ENCODE measurements at places on chromosomes 7 and 10. TPM values are rescaled to one million over a fixed set of nuclear protein-coding genes. Genes with fewer than 3 reads are reported as not detected.

The FAM53B gene
- polyA plus RNA-seq: 15.9 TPM

The GNAT3 gene
- not detected for polyA plus RNA-seq

DNA sequence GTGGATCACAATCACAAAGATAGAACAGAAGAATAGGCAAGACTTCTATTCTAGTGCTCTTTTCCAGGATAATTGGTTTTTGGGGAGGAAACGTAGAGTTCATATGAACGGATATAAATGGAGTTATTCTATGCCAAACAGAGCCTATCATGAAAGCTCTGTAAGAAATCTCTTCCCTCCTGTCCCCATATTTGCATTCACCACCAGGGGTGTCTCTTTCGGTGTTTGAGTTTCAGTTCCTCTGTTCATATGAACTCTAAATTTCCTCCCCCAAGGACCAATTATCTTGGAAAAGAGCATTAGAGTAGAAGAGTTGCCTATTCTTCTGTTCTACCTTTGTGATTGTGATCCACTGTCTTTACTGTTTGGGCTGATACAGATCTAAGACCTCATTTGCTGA is 48.3 kb upstream of the CDC14C start:
- no peak for DNase-seq

- DNase-seq: no peak
Observed at GRCh38 chr10:43053825-43054224, 23.0 kb upstream of the RET start.

GRCh38 chr10:60270426-60270825 is 119.2 kb downstream of the ANK3 start:
- DNase-seq: no peak

DNA sequence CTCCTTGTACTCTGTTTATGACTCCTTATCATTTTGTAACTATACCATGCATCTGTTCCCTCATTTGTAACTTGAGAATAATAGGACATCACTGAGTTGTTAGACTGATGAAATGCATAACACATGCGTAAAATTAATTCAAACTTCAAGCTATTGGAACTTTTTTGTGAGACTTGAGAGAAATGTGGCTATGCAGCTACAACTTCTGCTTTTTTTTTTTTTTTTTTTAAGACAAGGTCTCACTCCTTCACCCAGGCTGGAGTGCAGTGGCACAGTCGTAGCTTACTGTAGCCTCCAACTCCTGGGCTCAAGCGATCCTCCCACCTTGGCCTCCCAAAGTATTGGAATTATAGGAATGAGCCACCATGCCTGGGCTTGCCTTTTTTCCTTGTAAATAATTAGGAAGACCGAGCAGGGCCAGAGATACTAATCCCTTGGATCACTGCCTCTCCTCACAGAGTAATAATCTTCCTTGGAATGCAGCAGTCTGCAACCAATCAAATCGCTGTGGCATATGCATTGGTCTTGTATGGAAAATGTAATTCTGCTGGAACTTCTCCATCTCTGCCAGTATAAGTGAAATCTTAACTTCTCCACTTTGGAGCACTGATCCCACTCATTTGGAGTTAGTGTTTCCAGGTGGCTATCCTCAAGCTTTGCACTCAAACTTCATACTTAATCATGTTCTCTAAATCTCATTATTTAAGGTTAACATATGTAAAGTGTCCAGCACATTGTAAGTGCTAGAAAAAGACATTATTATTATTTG is 2.0 kb upstream of the PANK1 start:
- DNase-seq: peak; percentile 5

DNA sequence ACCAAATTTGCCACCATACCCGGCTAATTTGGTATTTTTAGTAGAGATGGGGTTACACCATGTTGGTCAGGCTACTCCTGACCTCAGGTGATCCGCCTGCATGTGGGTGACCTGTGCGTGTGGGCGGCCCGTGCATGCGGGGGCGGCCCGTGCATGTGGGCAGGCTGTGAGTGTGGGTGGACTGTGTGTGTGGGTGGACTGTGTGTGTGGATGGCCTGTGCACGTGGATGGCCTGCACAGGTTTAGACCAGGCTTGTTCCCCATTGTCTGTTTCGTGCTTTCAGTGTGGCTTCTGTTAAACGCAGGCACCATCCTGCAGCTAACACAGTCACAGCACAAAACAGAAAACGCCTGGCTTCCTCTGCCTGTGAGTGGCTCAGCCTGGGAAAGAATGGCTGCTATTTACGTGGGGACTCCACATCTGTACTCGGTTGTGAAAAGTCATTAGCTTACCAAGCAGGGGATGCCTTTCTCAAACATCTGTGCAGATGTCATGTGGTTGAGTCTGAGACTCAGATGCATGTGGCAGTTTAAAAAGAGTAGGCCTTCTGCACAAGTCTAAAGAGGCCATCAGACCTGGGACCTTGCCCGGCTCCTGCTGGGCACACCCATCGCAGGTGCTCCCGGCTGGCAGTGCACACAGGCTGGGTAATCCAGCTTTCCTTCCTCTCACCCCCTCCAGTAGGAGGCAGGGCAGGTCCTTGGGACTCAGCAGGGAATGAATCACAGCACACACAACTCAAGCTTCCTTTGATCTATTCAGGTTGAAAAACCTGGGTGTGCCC is 91.6 kb downstream of the COBL start:
- DNase-seq: no peak

DNA sequence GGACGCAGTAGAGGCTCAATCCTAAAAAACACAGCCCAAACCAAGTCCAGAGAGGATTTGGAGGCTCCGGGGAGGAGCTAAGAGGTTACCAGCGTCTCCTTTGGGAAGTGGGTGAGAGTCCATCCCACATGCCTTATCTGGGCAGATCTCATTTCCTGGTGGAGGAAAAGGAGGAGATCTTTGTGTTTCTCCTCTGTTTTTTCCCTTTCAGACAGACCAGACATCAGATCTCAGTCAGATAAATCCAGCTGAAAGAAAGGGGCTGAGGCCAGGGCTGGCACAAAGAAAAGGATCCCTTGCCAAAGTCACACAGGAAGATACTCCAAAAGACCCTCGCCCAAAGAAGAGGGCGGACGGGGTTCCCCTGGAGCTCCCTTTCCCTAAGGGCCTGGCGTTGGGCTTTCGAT is 58.3 kb upstream of the COMTD1 start:
- DNase-seq: no peak

DNA sequence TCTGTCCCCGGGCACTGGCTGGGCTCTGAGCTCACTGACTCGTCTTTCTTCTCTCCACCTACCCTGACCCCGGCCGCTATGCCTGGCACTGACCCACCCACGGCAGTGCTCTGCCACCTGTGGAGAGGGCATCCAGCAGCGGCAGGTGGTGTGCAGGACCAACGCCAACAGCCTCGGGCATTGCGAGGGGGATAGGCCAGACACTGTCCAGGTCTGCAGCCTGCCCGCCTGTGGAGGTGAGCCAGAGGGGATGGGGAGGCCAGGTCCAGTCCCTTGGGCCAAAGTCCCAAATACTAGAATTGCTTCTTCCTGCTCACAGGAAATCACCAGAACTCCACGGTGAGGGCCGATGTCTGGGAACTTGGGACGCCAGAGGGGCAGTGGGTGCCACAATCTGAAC is 27.3 kb downstream of the TBATA start:
- DNase-seq: no peak

GRCh38 chr7:139731802-139732470 is 45.9 kb downstream of the HIPK2 start:
- peak; percentile 37 for DNase-seq

- DNase-seq: no peak
Observed at GRCh38 chr7:51259766-51260165, 56.8 kb downstream of the COBL start.

DNA sequence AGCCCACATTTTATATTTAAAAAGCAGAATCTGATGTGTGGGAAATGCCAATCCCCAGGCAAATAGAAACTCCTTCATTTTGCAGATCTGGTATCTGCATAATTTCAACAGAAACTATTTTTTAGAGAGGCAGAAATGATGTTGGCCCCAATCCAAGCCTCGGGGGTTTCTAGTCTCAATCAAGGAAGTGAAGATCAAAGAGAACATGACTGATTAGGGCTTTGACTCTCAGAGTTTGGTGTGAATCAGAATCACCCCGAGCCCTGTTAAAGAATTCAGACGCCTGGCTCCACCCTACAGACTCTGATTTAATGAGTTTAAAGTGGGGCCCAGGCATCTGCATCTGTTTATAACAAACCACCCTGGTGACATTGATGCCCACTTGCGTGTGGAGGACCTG is 36.7 kb upstream of the UBE2H start:
- no peak for DNase-seq

- DNase-seq: no peak
Observed at GRCh38 chr7:92296235-92296634, 50.5 kb downstream of the ANKIB1 start.

Data from urinary bladder (tissue), 4 donors.